Stimulated activated CD4-positive, alpha-beta T cell treated with anti-CD3 and anti-CD28 coated beads, Interleukin-4, amount 100 ng/mL, for 48 hours (primary cell): ENCODE measurements at places on chromosomes 6 and 20.

- no peak for DNase-seq
These were observed 3.1 kb downstream of the NOP56 start for GRCh38 chr20:2655331-2656116.

DNA sequence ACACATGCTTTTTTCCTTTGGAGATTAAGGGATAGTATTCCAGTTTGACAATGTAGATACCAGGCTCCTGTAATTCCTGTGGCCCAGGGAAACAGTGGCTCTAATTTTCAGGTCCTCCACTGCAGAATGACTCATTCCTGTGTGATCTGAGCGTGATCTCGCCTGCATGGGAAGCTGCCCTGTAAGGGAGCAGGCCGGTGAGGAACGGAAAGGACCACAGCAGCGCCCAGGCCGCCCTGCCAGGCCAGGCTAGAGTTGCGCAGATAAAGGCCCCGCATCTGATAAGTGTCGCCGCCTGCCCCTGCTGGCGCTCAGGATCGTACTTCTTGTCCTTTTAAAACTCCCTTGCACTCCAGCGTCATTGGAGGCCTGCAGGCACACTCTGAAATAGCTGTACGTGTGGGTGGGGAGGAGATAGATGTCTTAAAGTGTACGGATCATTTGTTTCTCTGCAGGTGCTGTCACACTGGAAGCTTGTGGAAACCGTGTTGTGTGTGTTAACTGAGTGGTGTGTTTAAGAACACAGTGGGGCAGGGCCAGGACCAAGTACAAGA lies 60.7 kb downstream of the SYNJ2 start:
- no peak for DNase-seq

GRCh38 chr20:48461091-48461734 lies 366.6 kb downstream of the PREX1 start:
- no peak for DNase-seq

GRCh38 chr20:8858181-8858787 lies 210.6 kb upstream of the PLCB4 start:
- no peak for DNase-seq

GRCh38 chr20:57714409-57715267 lies 4.8 kb upstream of the PMEPA1 start:
- no peak for DNase-seq

- no peak for DNase-seq
These were observed 184.2 kb upstream of the CDYL start for GRCh38 chr6:4592026-4592425.

DNA sequence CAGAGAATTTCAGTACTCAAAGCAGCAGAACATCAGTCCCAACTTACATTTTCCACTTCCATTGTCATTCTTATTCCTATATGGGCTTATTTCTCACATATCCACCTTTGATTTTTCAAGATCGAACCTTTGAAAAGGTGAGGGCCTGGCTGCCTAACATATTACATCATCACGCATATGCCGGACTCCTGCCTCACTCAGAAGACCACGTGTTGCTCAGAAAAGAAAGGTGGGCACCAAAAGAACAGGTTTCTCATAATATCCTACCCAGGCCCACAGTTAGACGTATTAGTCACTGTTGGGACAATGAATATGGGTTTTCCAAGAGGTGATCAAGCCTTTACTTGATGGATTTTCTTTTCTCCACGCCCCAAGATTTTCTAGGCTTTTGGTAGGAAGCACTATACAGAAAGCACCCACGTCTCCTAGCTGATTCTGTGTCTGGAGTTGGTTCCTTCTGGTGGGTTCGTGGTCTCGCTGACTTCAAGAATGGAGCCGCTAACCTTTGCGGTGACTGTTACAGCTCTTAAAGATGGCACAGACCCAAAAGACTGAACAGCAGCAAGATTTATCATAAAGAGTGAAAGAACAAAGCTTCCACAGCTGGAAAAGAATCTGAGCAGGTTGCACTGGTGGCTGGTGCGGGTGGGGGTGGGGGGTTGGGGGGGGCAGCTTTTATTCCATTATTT lies 168.9 kb downstream of the ATXN1 start:
- no peak for DNase-seq

- no peak for DNase-seq
These were observed 54.9 kb downstream of the ZBTB9 start for GRCh38 chr6:33508935-33509926.

GRCh38 chr20:49292010-49292409 lies 14.2 kb upstream of the ZNFX1 start:
- DNase-seq: no peak

GRCh38 chr6:145784683-145785082 lies 29.9 kb downstream of the FBXO30 start:
- DNase-seq: no peak

- no peak for DNase-seq
These were observed 191.8 kb upstream of the LRFN2 start for GRCh38 chr6:40778918-40779317.

DNA sequence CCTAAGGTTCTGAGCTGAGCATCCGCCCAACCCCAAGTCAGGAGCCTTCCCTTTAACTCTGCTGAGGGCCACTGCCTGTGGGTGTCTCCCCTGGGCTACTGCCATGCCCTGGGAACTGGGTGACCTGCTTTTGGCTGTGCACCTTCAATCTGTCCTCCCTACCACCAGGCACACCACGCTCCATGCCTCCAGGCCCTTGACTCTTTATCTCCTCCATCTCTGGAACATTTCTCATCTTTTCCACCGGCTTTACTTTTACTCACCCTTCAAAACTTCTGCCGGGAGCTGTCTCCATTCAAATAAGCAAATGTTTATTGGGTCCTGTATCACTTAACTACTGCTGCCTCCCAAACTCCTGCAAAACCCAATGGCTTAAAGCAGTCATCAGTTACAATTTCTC lies 83.3 kb upstream of the NHSL1 start:
- no peak for DNase-seq

DNA sequence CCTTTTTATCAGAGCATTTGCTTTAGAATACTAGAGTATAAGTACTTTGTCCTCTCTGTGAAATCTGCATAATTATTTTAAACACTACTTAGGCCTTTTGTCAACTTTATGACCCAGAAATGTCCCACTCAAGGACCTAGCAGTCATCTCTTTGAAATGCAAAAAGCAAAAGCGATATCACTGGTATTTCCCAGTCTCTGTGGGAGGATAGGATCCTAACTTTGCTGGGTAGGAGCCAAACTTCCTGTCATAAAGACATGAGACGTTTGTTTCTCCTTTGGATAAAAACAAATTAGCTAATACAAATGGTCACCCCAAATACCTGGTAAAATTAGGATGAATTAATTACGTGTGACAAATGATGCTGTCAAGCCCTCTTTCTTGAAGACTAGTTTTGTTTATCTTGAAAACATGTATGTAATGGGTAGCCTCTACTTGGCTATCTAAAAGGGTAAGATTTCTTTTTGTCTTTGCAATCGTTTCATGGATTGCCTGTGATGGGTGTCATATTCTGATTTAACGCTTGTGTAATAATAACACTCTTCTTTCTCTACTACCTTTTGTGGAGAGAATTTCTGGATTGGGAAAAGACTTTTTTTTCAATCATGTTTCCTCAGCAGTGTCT lies 36.2 kb downstream of the DCDC2 start:
- no peak for DNase-seq

DNA sequence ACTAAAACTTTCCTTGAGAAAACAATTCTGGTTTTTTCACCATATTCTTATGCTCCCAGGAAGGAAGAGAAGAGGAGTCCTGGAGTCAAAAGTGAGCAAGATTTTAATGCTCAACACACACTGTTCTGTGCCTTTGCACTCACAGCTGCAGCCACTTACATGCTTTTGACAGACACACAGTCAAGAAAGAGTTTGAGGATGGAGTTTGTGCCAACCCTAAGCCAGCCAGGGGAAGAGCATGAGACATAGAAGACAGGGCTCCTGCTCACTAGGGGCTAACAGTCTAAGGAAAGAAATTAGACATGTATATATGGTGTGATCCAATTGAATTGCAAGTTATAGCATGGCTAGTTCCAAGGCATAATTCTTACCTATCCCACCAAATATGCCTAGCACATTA lies 37.1 kb upstream of the IL17A start:
- DNase-seq: no peak

DNA sequence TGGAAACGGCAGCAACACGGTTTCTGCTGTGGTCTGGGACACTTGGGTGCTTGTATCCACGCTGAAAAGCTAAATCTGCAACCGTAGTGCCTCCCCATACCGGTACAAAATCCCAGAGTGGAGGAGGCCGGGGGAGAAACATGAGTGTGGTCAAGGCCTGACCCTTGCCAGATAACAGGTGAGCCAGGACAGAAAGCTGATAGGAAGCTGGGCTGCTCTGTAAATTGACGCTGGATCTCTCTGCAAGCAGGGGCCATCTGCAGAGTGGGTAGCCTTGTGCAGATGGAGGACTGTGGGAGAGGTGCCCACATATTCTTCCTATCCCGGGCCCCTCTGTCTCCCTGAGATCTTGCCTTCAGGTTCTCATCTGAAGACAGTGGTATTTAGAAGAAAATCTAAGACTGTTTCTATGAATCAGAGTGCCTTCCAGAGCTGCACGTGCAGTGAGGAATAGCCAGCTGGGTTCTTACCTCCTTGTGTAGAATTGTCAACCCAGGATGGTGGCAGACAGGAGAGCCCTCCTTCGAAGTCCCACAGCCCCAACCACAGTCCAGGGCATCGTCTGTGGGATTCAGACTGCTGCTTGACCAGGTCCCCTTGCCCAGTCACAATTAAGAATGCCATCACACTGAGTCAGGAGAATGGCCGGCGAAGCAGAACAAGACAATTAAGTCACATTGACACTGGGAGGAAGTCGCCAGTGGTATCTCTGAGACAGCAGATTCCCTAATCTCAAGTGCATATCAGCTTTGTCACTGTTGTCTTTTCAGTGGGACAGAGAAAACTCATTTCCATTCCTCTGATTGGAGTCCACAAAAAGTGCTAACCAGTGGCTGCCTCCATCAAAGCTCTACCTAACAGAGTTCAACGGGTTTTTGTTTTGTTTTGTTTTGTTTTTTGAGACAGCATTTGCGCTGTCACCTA lies 100.0 kb upstream of the RIPOR2 start:
- no peak for DNase-seq

- no peak for DNase-seq
These were observed 90.1 kb downstream of the CRYBG1 start for GRCh38 chr6:106450653-106451052.
